NCI-H460 (cell line): ENCODE measurements at places on chromosomes 6 and 20. TPM values are rescaled to one million over a fixed set of nuclear protein-coding genes. Genes with fewer than 3 reads are reported as not detected.

GRCh38 chr6:30160785-30161531 is at the start of gene TRIM10:
Gene TRIM10 (minus strand): TSS chr6:30161211. CDS start chr6:30160858, 353 bp downstream.
- no peak for DNase-seq

UBE2C gene
- total RNA-seq: 179 and 182 TPM in 2 replicates

SLC13A3 gene
- not detected in 2 replicates for total RNA-seq

MUCL3 gene
- total RNA-seq: 0.15 TPM in 1 of 2 replicates, not detected in the other
